B cell (primary cell): ENCODE measurements at places on chromosomes 3 and 15. TPM values are rescaled to one million over a fixed set of nuclear protein-coding genes. Genes with fewer than 3 reads are reported as not detected.
A peak's percentile ranks its signal among the peaks of the same experiment; 100 is the strongest.

Gene ANKRD63
- 0.25 and 0.44 TPM in 2 replicates for total RNA-seq

Gene DAZL
- 0.27 TPM in 1 of 2 replicates, not detected in the other for total RNA-seq

Gene GPR149
- total RNA-seq = not detected in 2 replicates

Gene DNASE1L3
- total RNA-seq = 0.39 and 1.1 TPM in 2 replicates

GRCh38 chr15:82272154-82272553, 9.5 kb downstream of the SAXO2 start:
- H3K4me1 ChIP-seq = peaks cover 14% of the 10 kb centered on the region
- no peak overlapping the region for H3K4me3 ChIP-seq
- no peak overlapping the region for H3K27ac ChIP-seq
- H3K36me3 ChIP-seq = no peaks in the 10 kb centered on the region
- no peak for DNase-seq
- H3K27me3 ChIP-seq = no peaks in the 10 kb centered on the region

GRCh38 chr15:74390647-74391288, 23.3 kb upstream of the CYP11A1 start:
- no peaks in the 10 kb centered on the region for H3K27me3 ChIP-seq
- no peak overlapping the region for H3K4me3 ChIP-seq
- H3K36me3 ChIP-seq = no peaks in the 10 kb centered on the region
- H3K4me1 ChIP-seq = peaks cover 94% of the 10 kb centered on the region

GRCh38 chr15:41932511-41933289, 38.8 kb upstream of the SPTBN5 start:
- no peak overlapping the region for H3K27ac ChIP-seq
- H3K36me3 ChIP-seq = no peaks in the 10 kb centered on the region

DNA sequence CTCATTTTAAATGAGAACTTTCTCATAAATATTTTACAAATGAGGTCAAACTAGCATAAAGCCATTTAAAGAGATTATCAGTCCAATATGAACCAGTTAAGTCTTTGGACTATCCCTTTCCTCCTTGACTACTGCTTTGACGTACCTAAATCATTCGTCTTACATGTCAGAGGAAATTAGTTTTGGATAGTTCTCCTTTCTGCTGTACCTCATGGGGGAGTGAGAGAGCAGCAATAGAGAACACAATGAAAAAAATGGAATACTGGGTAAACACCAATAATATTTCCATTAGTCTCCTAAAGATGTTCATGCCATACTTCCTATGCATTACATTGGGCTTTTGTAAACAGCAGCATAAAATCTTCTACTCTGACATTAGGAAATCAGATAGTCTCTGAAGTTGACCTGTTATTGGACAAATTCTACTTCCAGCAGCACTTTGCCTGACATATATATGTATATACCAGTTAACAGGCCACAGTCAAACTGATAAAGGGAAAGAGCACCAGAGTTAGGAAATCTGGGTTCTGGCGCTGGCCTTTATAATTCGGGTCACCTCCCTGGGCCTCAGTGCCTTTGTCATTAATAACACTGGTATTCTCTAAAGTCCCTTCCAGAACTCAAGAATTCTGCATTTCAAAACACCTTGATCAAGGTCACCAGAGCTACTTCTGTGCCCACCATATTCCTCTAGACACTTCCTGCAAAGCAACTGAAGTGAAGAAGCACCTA, 26.8 kb downstream of the TIMMDC1 start:
- H3K27ac ChIP-seq = no peak overlapping the region
- DNase-seq = peak; percentile 46
- H3K4me1 ChIP-seq = no peaks in the 10 kb centered on the region
- peaks cover 48% of the 10 kb centered on the region for H3K36me3 ChIP-seq
- H3K27me3 ChIP-seq = no peaks in the 10 kb centered on the region

DNA sequence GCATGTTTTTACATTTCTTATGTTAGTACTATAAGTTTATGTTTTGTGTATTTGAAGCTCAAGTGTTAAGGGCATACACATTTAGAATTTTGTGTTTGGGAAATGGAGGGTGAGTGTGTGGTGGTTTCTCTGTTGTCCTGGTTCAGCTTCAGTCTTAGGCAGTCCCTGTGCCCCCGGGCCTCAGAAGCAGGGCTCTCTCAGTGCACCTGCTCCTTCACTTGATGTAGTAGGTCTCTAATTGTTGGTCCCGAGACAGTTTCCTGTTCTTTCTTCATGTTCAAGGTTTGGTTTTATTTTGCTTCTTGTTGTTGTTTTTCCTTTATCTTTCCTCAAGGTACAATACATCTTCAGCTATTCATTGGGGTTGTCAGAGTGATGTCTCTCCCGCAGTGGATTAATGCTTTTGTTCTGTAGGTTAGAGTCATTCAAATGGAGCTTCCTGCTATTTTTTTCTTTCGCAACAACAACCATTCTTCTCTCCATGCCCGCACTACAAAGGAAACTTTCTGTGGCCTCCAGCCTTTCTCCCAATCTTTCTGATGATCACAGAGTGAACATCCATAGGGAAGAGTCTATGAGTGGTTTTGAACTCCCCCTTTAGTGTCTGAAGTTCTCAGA, 177.8 kb upstream of the GOLGA6L4 start:
- no peaks in the 10 kb centered on the region for H3K4me1 ChIP-seq
- H3K4me3 ChIP-seq = no peak overlapping the region
- H3K36me3 ChIP-seq = no peaks in the 10 kb centered on the region
- no peaks in the 10 kb centered on the region for H3K27me3 ChIP-seq

GRCh38 chr3:149371001-149371722, 6.3 kb downstream of the TM4SF1 start:
- no peak overlapping the region for H3K27ac ChIP-seq
- H3K27me3 ChIP-seq = no peaks in the 10 kb centered on the region

DNA sequence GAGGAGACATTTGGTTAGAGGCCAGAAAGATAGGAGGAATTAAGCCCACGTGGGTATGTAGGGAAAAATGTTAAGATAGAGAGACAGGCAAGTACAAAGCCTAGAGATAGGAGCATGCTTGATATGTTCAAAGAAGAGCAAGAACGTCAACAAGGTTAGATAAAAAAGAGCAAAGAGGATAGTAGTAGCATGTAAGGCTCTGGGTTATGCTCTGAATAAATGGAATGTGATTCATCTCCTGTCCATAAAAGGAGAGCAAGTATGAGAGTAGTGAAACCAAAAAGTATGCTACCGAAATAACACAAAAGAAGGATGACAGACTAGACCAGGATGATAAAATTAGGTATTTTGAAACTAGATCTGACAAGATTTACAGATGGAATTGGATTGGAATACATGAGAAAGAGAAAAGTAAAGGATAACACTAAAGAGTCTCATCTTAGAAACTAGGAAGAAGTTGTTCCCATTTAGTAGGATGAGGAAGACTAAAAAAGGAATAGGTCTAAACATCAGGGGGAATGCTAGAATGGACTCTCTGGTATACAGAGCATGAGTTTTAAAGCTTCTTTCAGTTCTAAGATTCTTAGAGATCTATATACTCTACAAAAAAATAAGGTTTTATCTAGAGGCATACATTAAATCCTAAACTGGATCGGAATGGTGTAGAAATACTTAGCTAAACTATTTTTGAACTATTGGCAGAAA, 59.1 kb downstream of the TRPM7 start:
- DNase-seq = no peak
- H3K4me3 ChIP-seq = no peak overlapping the region
- no peaks in the 10 kb centered on the region for H3K4me1 ChIP-seq
- H3K27ac ChIP-seq = no peak overlapping the region
- H3K27me3 ChIP-seq = no peaks in the 10 kb centered on the region
- peaks cover 46% of the 10 kb centered on the region for H3K36me3 ChIP-seq

GRCh38 chr15:80418892-80419537, 14.8 kb downstream of the ARNT2 start:
- no peaks in the 10 kb centered on the region for H3K36me3 ChIP-seq
- H3K4me3 ChIP-seq = no peak overlapping the region
- H3K4me1 ChIP-seq = no peaks in the 10 kb centered on the region
- H3K27me3 ChIP-seq = no peaks in the 10 kb centered on the region
- H3K27ac ChIP-seq = no peak overlapping the region
- DNase-seq = no peak

GRCh38 chr3:49668861-49669260, 5.3 kb upstream of the APEH start:
- H3K4me3 ChIP-seq = no peak overlapping the region
- H3K4me1 ChIP-seq = peaks cover 7% of the 10 kb centered on the region
- no peak overlapping the region for H3K27ac ChIP-seq

DNA sequence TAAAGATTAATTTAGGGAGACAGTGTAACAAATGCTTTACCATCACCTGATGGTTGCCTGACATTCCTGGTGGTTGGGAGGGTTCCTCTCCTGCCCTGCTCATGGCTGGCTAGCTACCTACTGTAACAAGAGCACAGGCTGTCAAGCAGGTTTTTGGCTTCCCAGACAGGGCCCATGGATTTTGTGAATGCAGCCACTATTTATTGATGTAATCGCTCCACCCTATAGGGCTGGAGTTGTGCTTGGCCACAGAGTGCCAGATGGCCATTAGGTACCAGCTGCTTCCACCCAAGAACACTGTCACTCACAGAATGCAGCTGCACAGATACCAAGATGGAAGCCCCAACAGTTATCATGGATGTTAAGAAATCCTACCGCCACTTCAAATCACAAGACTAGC, 31.0 kb upstream of the KLHL25 start:
- H3K36me3 ChIP-seq = no peaks in the 10 kb centered on the region
- H3K27ac ChIP-seq = no peak overlapping the region
- H3K4me3 ChIP-seq = no peak overlapping the region
- no peaks in the 10 kb centered on the region for H3K27me3 ChIP-seq
- DNase-seq = no peak
- H3K4me1 ChIP-seq = no peaks in the 10 kb centered on the region

DNA sequence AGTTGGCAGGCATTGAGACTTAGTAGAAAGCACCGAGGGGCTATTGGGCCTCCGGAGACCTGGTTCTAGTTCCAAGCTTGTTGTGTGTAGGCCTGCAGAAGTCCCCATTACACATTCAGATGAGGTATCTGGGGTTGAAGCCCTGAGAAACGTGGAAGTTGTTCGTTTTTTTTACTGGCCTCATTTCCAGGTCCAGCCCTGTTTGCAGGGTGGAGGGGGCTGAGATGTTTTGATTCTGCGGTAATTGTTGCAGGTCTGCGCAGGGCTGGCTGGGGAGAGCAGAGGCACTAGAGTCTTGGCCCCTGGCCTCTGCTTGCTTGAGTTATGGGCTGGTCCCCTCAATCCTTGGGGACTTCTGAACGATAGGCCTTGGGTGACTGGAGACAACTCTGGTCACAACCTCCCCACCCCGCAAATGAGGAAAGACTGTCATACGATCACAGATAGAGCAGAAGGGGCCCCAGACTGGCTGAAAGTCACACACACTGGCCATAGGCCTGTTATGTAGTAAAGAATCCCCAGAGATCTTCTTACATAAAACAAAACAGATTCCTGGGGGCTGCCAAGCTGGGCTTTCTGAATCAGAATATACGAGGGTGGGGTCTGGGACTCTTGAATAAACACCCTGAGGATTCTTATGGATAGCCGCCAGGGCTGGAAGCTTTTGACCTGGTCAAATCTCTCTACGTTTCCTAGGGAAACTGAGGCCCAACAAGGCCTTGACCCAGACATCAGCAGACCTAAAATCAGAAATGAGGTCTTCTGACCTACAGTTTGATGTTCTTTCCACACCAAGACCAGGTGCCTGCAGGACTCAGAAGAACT, 15.6 kb downstream of the KBTBD13 start:
- H3K4me1 ChIP-seq = no peaks in the 10 kb centered on the region
- H3K27me3 ChIP-seq = no peaks in the 10 kb centered on the region
- no peak overlapping the region for H3K4me3 ChIP-seq
- no peak for DNase-seq
- no peaks in the 10 kb centered on the region for H3K36me3 ChIP-seq

GRCh38 chr3:153652076-153652475, 469.1 kb upstream of the ARHGEF26 start:
- H3K36me3 ChIP-seq = no peaks in the 10 kb centered on the region

GRCh38 chr15:44066211-44066827, 128.8 kb downstream of the FRMD5 start:
- no peak overlapping the region for H3K27ac ChIP-seq
- no peaks in the 10 kb centered on the region for H3K36me3 ChIP-seq
- H3K4me3 ChIP-seq = no peak overlapping the region
- no peaks in the 10 kb centered on the region for H3K27me3 ChIP-seq

DNA sequence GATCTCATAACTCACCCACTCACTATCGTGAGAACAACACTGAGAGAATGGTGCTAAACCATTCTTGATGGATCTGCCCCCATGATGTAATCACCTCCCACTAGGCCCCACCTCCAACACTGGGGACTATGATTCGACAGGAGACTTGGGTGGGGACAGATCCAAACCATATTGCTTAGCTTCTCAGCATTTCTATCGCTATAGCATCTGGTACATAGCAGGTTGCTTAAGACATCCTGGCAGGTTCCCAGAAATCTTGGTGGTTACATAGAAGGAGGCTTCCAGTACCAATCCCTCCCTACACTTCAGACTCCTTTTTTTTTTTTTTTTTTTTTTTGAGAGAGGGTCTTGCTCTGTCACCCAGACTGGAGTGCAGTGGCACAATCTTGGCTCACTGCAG, 487.8 kb downstream of the EDEM1 start:
- H3K27me3 ChIP-seq = no peaks in the 10 kb centered on the region
- DNase-seq = no peak
- no peaks in the 10 kb centered on the region for H3K36me3 ChIP-seq
- no peak overlapping the region for H3K4me3 ChIP-seq
- no peaks in the 10 kb centered on the region for H3K4me1 ChIP-seq

DNA sequence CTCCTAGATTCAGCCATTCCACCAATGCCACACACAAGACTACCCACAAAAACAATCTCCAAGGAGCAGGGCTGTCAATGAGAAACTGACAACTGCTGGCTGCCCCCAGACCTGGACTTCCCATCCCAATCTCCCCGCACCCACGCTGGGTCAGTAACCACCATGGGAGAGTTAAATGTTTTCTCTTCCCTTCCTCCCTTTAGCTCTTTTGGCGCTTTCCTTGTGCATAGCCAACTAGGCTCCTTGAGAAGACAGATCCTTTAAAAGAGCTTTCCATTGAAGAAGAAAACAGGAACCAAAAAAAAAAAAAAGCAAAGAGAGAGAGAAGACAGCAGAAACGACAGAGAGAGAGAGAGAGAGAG, 8.3 kb downstream of the BCL6 start:
- H3K4me1 ChIP-seq = peaks cover 46% of the 10 kb centered on the region
- no peaks in the 10 kb centered on the region for H3K27me3 ChIP-seq
- no peak overlapping the region for H3K4me3 ChIP-seq
- H3K36me3 ChIP-seq = no peaks in the 10 kb centered on the region
- no peak for DNase-seq

DNA sequence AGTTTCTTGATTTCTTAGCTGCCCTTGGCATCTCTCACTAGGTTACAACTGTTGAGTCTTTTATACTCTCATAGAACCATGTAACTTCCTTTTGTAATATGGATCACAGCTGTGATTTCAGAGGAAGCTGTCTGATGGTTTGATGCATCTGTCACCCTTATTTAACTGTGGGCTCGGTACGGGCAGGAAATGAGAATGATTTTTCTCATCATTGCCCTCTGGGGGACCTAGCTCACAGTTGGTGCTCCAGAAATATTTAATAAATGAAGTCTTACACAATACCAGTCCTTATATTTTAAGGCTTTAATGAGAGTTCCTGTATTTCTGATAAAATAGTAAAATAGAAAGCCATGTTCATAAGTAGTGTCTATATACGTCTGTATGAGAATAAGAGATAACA, 151.2 kb downstream of the EBLN2 start:
- no peaks in the 10 kb centered on the region for H3K36me3 ChIP-seq
- H3K27ac ChIP-seq = no peak overlapping the region
- no peaks in the 10 kb centered on the region for H3K4me1 ChIP-seq
- H3K27me3 ChIP-seq = no peaks in the 10 kb centered on the region
- H3K4me3 ChIP-seq = no peak overlapping the region

- DNase-seq = no peak
- H3K4me3 ChIP-seq = no peak overlapping the region
- H3K4me1 ChIP-seq = no peaks in the 10 kb centered on the region
Measured at GRCh38 chr3:158935846-158936245, 134.0 kb downstream of the MFSD1 start.
